ENCODE measurements at places on chromosomes 6 and 20.

DNA sequence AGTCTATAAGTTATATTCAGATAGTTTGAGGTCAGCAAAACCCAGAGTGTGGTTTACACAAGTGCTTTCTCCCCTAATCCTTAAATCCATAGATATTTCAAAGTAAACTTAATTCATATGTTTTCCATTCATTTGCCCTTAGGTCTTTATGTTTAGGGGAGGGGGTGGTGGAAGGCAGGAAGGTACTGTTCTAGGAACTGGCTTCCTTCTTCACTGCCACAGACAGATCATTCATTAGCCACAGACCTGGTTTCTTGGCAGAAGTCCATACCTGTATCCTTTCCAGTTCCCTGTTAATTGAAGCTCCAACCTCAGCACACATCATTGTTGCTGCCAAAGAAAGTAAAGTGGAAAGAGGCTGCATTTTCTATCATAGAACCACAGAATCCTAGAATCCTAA is 123.0 kb downstream of the AIG1 start:
- DNase-seq, result no peak

DNA sequence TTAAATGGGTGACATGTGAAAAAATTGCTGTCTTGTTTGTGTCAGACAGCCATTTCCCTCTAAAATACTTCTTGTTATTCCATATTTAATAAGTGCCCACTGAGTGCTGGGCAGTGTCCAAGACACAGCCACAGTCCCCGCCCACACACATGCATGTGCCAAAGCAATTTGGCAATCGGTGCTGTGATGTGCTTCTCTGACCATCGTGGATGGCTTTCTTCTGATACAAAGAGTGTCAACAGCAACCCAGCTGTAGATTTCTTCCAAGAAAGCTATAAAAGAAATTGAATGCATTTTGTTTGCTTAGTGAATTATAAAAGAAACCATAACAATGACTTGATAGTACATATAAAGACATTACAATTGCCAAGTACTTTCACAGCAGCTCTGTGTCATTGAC is 140.5 kb upstream of the ATXN1 start:
- DNase-seq, result peak; percentile 7

DNA sequence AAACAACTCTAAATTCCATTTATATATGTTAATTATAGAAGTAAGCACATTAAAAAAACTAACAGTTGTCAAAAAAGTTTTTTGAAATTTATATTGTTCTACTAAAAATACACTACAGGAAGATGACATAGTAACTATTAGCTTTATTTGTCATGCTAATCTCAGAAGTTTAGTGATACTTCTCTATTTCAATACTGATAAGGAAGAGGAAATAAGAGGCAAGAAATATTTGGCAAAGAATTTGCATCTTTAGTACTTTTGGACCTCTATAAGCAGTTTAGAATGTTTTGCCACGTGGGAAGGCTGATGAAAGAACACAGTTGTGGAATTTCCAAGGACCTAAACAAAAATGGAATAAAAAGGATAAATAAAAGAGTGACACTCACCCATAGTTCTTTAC is 12.6 kb downstream of the IFNGR1 start:
- DNase-seq, result no peak

GRCh38 chr6:113181164-113181563 is 676.0 kb upstream of the MARCKS start:
- DNase-seq, result peak; percentile 70

GRCh38 chr6:31768363-31769257 is 6.2 kb downstream of the SAPCD1 start:
- peak; percentile 34 for DNase-seq

DNA sequence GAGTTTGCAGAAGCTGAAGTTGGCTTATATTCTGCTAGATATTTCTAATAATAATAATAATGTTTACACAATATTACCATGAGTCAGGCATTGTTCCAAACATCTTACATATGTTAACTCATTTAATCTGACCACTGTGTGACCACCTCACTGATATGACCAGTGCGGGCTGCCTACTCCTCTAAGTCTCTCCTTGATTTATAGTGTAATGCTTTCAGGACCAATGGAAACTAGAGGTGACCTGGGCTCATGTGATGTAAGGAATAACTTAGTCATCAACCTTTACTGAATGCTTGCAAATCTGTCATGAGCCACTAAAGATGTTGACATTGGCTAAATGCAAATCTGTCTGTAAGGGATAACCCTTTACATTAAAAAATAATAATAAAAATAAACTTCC is 51.1 kb upstream of the GPR6 start:
- no peak for DNase-seq

GRCh38 chr6:30169658-30170614 is 6.6 kb downstream of the TRIM15 start:
- peak; percentile 17 for DNase-seq

DNA sequence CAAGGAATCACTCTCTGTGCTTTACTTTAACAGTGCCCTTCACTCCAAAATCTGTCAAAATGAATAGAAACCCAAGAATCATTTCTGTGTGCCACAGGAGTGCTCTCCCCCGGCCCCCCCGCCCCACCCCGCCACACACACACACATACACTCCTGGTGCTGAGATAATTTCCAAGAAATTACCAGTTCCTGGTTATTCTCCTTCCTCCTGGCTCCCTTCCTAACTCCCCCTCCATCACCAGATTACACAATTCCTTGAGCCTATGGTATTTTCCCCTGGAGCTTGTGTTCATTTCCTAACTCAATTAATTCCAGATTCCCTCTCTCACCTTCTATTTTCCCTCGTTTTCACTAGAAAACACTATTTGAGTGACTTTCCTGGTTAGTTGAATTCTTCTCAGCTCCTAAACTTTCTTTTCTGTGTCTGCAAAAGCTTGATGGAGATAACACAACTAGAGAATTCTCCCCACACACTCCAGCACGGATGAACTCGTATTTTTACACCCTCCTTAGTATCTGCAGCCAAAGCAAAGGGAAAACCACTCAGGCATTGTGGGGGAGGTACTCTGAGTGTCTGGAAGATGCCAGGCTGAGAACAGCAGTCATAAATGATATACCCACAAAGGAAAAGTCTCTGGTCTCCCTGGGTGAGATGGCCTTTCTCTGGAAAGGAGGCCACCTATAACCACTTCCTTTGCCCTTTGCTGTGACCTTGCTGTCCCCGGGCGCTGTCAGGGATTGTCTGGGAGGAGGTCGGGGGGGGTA is 1.9 kb upstream of the SLC24A3 start:
- no peak for DNase-seq

DNA sequence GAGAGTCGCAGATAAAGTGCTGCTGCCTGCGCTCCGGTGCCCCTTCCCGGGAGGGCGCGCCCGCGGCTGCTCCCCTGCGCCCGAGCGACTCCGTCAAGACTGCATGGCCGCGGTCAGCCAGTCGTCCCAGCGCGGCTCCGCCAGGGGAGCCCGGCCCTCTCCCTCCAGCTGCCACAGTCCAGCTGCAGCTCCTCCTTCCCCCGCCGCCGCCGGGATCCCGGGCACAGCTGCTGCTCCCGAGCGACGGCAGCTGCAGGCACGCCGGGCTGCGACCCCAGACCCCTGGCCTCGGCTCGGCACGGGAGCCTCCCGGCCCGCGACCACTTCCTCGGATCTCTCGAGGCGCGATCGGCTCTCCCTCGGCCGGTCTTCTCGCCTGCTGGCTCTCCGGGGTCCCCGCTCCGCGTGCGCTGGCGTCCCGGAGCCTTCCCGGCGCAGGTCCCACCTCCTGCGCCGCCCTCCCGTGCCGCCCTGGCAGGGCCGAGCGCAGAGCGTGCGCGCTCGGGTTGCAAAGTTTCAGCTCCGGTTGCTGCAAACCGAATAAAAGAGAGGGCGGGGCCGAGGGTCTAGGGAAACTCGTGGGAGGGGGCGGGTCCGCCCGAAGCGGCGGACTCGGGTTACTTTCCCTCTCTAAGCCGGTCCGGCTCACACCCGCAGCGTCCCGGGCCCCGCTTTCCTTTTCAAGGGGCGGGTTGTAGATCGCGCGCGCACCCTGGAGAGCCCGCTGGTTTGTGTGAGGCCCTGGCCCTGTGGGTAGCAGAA is at the start of gene CNKSR3:
Gene CNKSR3, minus strand, starts transcription at position 542 of the 762 bp plus-strand sequence. CDS start 571 bp downstream, outside the sequence.
- peak; percentile 80 for DNase-seq

Data from globus pallidus (tissue), 1 donor.